ENCODE measurements at places on chromosomes 2 and 18. TPM values are rescaled to one million over a fixed set of nuclear protein-coding genes. Genes with fewer than 3 reads are reported as not detected.

KCNE4 gene
- not detected for total RNA-seq

CNGA3 gene
- total RNA-seq: not detected

RAPH1 gene
- 0.16 TPM for total RNA-seq

LRRC30 gene
- total RNA-seq: not detected

SNTG2 gene
- total RNA-seq: 2.5 TPM

DNA sequence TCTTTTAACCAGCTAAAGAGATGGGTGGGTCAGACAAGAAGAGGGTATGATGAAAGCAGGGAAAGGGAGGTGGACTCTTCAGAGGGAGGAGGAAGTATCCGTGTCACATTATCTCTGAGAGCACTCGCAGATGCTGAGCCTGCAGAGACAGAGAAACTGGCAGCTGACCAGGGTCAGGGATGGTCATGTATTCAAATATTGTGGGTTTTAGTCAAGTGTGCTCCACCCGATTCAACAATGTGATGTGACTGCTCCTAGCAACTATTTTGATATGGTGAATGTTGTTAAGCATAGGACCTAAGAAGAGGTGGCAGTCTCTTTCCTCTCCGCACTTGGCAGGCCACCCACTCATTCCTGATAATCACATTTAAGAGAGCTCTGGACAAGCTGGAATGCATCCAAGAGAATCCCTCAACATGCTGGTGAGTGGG lies 1.3 kb upstream of the CLIP4 start:
- no peak for DNase-seq

DNA sequence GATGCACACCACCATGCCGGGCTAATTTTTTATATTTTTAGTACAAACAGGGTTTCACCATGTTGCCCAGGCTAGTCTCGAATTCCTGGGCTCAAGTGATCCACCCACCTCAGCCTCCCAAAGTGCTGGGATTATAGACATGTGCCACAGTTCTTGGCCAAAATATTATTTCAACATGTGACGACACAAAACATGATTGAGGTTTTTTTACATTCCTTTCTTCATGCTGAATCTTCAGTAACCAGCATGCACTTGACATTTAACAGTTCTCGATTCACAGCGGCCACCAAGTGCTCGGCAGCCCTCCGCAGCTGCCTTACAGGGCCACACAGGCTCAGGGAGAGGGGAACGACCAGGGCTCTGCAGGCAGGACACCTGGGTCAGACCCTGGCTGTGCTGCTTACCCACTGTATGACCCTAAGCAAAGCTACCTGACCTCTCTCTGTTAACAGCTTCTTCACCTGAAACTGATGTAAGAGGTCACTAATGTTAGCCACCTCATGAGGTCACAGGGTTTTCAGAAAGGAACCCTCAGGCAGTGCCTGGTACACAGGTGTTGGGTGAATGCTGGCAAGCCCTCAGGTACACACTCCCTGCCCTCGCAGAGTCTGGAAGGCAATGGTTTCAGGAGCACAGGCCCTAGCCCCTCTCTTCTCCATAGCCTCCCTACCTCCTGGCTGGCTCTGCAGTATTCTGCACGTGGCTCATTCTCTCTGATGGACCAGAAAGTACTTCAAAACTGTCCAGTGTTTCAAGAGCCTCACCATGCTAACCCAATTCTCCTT lies 25.7 kb downstream of the TUBB6 start:
- DNase-seq: no peak

GRCh38 chr2:29212009-29212408 lies 96.8 kb downstream of the CLIP4 start:
- no peak for DNase-seq

DNA sequence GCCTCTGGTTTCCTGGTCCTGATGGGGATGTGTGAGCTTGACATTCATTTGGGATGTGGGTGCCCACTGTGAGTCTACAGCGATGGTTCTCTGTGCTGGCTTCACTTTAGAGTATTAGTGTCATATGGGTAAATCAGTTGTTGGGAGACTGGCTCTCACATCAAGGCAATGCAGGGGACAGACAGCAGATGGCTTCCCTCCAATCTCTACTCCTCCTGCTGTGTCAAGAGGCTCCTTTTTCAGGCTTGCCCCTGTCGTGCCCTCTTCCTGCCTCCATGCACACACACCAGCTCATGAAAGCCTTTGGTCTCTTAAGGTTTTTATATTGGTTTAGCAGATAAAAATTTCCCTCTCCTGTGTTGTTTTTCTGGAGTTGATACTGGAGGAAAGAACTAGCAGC lies 315.6 kb downstream of the RDH14 start:
- DNase-seq: no peak

DNA sequence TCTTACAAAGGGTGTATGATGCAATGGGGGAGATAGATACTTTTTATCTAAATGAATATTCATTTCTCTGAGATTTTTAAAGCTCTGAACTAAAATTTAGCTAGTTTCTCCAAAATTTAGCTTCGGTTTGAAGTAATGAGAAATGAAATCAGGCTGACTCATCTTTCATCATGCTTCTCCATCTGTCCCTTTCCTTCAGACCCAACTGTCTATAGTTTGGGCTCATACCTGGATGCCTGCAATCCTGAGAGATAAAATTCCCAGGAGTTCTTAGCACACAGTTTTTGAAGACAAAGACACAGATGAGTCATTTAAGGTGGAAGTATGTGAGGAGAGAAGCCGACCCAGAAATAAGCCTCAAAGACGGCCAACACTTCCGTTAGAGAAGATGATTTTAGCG lies 336.4 kb upstream of the CDH20 start:
- no peak for DNase-seq

- DNase-seq: no peak
Observed at GRCh38 chr2:23131066-23131575, 253.9 kb upstream of the KLHL29 start.

Data from activated CD8-positive, alpha-beta T cell treated with anti-CD3 and anti-CD28 coated beads, Interleukin-2, amount 10 ng/mL, durations not matched to agents 7 days and 5 days (primary cell).